Aorta (tissue), 5 donors: ENCODE measurements at places on chromosomes 11 and 22. TPM values are rescaled to one million over a fixed set of nuclear protein-coding genes. Genes with fewer than 3 reads are reported as not detected.

C1QTNF4 gene
- 2.3 TPM for total RNA-seq

GRCh38 chr11:41954034-41954433 lies 494.6 kb upstream of the LRRC4C start:
- H3K4me3 ChIP-seq: no peak overlapping the region
- DNase-seq: no peak
- H3K27me3 ChIP-seq: no peaks in the 10 kb centered on the region
- H3K4me1 ChIP-seq: peaks cover 3% of the 10 kb centered on the region

GRCh38 chr11:61369372-61370348 lies 7.5 kb downstream of the TMEM138 start:
- no peaks in the 10 kb centered on the region for H3K4me1 ChIP-seq
- H3K27ac ChIP-seq: no peak overlapping the region
- H3K27me3 ChIP-seq: no peaks in the 10 kb centered on the region

NNMT gene
- total RNA-seq: 862 TPM

PDGFD gene
- 66.5 TPM for total RNA-seq

SYCE3 gene
- not detected for total RNA-seq

MYEOV gene
- not detected for total RNA-seq

GRCh38 chr11:10935015-10935559 lies 77.2 kb upstream of the ZBED5 start:
- H3K36me3 ChIP-seq: no peaks in the 10 kb centered on the region
- H3K27ac ChIP-seq: no peak overlapping the region
- H3K27me3 ChIP-seq: no peaks in the 10 kb centered on the region
- no peak for DNase-seq
- H3K4me1 ChIP-seq: no peaks in the 10 kb centered on the region

DNA sequence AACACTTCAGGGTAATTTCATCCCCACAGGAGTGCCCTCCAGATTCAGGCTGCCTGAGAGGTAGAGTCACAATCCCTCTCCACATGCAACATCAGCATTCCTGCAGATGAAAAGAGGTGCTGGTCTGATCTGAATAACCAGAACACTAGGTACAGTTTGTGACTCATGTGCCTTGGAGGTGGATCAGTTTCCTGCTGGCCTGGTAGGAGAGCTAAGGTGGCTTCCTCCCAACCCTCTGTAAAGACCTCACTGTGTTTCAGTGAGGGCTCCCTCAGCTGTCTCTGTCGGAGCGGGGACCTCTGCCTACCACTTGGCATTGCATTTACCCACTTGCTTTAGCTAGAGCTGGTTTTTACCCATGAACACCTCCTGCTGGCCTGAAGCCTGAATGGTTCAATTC lies 7.6 kb downstream of the OR9G1 start:
- DNase-seq: no peak
- no peak overlapping the region for H3K4me3 ChIP-seq
- no peaks in the 10 kb centered on the region for H3K4me1 ChIP-seq
- H3K36me3 ChIP-seq: no peaks in the 10 kb centered on the region
- no peak overlapping the region for H3K27ac ChIP-seq
- no peaks in the 10 kb centered on the region for H3K27me3 ChIP-seq

GRCh38 chr11:113113801-113114704 lies 152.8 kb downstream of the NCAM1 start:
- no peaks in the 10 kb centered on the region for H3K36me3 ChIP-seq
- DNase-seq: peak; percentile 65
- H3K27ac ChIP-seq: peak overlapping the region; percentile 93
- peaks cover 7% of the 10 kb centered on the region for H3K4me1 ChIP-seq
- peak overlapping the region; percentile 5 for H3K4me3 ChIP-seq

- H3K36me3 ChIP-seq: no peaks in the 10 kb centered on the region
- H3K4me1 ChIP-seq: no peaks in the 10 kb centered on the region
- no peaks in the 10 kb centered on the region for H3K27me3 ChIP-seq
- DNase-seq: no peak
- H3K4me3 ChIP-seq: no peak overlapping the region
Measured at GRCh38 chr11:95485115-95485900, 254.3 kb upstream of the SESN3 start.

C11orf52 gene
- 5.2 TPM for total RNA-seq

LIF gene
- total RNA-seq: 6.6 TPM

APOL6 gene
- 12.4 TPM for total RNA-seq

DNA sequence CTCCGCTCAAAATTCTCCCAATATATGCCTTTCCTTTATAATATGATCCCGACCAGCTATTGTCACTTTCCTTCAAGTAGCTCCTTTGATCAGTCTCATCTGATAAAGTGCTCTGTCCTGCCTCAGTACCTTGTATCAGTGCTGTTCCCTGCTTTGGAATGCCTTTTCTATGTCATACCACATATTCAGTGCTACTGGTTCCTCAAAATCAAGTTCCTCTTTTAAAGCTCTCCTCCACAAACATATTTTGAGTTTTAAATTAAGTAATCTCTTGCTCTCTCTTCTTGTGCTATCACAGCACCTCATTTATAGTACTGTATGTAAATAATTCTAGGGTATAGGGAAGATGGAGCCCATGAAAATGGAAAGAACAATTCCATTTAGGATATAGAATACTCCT lies 137.1 kb upstream of the CTSC start:
- no peaks in the 10 kb centered on the region for H3K27me3 ChIP-seq
- no peak overlapping the region for H3K4me3 ChIP-seq
- no peak for DNase-seq
- peaks cover 6% of the 10 kb centered on the region for H3K4me1 ChIP-seq
- no peak overlapping the region for H3K27ac ChIP-seq

MFRP gene
- not detected for total RNA-seq

- no peak for DNase-seq
- H3K4me3 ChIP-seq: no peak overlapping the region
- no peaks in the 10 kb centered on the region for H3K36me3 ChIP-seq
- no peak overlapping the region for H3K27ac ChIP-seq
Measured at GRCh38 chr11:19929655-19930054, 217.0 kb downstream of the NAV2 start.

DNA sequence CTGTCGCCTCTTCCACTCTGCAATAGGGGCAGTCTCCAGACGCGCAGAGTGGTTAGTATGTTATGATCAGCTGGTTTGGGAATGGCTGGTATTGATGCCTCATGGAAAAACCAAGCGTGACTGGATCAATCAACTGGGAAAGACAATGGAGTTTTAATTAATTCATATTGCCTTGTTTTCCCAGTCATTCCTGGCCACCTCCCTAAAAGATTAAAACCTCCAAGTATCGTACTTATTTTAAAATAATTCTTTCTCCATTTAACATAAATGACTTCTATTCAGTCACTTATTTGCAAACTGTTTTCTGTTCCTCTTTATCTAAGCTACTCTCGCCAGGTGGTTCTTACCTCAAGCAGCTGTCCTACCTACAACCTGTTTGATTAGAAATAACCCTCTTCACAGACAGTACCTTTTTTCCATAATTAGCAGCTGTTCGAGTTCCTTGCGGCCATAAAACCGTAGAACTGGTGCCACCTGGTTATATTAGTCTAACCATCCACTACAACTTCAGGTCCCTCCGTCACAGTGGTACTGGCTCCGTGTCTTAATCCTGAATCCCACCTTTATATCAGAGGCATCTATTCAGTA lies 898 bp downstream of the ZNF215 start:
- no peaks in the 10 kb centered on the region for H3K36me3 ChIP-seq
- peaks cover 4% of the 10 kb centered on the region for H3K4me1 ChIP-seq

DNA sequence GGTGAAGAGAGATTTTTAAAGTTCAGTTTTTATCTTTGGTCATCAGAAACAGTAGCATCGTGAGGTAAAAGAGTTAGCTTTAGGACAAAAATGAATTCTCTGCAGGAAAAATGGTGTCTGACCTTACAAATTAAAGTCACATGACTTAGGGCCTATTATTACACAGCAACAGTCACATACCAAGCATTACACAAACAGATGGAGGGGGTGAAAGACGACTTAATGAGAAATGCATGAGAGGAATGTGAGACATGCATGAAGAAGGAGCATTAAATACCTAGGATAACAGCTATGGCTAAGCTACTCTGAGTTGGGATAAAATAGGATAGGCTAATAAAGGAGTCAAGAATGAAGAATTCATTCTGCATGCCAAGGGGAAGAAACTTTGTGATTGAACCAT lies 77.5 kb downstream of the BLID start:
- no peaks in the 10 kb centered on the region for H3K36me3 ChIP-seq
- no peak overlapping the region for H3K27ac ChIP-seq
- no peaks in the 10 kb centered on the region for H3K27me3 ChIP-seq
- H3K4me1 ChIP-seq: peaks cover 3% of the 10 kb centered on the region
- DNase-seq: no peak

GRCh38 chr22:33476716-33477115 lies 418.5 kb upstream of the SYN3 start:
- H3K4me1 ChIP-seq: no peaks in the 10 kb centered on the region
- no peaks in the 10 kb centered on the region for H3K36me3 ChIP-seq
- no peak overlapping the region for H3K4me3 ChIP-seq

APLNR gene
- 27.7 TPM for total RNA-seq

DNA sequence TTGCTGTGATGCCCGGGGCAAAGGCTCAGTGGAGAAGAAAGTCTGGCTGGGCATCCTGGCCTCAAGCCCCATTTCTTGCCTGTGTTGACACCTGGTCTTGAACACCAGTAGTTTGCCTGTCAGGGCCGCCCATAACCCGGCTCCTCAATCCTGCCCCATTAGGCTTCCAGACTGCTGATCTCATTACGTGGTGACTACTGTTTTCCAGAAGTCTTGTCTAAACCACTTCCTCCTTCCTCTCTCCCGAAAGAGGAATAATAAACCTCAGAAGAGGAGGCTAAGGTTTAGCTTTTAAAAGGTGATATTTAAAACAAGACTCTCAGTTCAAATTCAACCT lies 97.7 kb downstream of the CD44 start:
- H3K4me3 ChIP-seq: no peak overlapping the region
- no peaks in the 10 kb centered on the region for H3K27me3 ChIP-seq
- H3K27ac ChIP-seq: no peak overlapping the region
- no peak for DNase-seq

GRCh38 chr11:18105802-18106574 lies at the start of gene SAAL1:
Gene SAAL1 (minus strand): TSS chr11:18106082. CDS start chr11:18106041, 41 bp downstream.
- H3K4me1 ChIP-seq: peaks cover 6% of the 10 kb centered on the region
- peak within 1 kb of the TSS; percentile 84 for H3K4me3 ChIP-seq
- DNase-seq: peak; percentile 89
- H3K27me3 ChIP-seq: no peaks in the 10 kb centered on the region
- H3K27ac ChIP-seq: no peak within 1 kb of the TSS

KIF18A gene
- total RNA-seq: 0.60 TPM

- H3K4me3 ChIP-seq: no peak overlapping the region
- H3K36me3 ChIP-seq: no peaks in the 10 kb centered on the region
- no peak for DNase-seq
- no peaks in the 10 kb centered on the region for H3K4me1 ChIP-seq
- no peak overlapping the region for H3K27ac ChIP-seq
Measured at GRCh38 chr11:43197379-43197778, 114.4 kb upstream of the API5 start.

HPX gene
- total RNA-seq: 3.0 TPM

SLC43A3 gene
- 59.7 TPM for total RNA-seq

DNA sequence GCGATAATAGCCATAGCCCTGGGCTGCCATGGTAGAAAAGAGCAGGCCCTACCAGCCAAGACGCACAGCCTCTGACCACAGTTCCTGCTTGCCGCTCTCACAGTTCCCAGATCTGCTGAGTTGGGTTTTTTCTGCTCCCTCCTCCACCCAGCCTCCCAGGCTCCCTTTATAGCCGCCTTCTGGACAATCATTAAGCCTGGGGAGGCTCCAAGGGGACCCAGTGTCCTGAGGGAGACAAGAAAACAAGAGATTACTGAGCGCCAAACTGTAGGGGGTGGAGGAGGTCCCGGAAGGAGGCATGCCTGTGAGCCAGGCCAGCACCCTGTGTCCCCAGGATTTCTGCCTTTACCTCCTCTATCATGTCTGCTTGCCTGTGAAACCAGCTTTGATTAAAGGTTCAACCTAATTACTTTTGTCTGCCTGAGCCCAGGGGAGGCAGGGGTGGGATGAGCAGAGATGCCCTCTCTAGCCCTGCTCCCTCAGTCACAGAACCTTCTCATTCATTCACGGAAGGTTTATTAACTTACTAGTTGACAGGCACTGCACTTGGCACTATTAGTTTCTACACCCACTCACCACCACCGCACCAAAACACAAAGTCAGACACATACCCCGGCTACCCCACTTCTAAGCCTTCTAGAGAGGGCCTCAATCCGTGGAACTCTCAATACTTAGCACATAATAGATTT lies 1.2 kb downstream of the SLC37A4 start:
- H3K4me1 ChIP-seq: no peaks in the 10 kb centered on the region
- no peak overlapping the region for H3K4me3 ChIP-seq
- DNase-seq: peak; percentile 60
- no peak overlapping the region for H3K27ac ChIP-seq

SLC17A6 gene
- not detected for total RNA-seq

NOX4 gene
- 46.1 TPM for total RNA-seq

DNA sequence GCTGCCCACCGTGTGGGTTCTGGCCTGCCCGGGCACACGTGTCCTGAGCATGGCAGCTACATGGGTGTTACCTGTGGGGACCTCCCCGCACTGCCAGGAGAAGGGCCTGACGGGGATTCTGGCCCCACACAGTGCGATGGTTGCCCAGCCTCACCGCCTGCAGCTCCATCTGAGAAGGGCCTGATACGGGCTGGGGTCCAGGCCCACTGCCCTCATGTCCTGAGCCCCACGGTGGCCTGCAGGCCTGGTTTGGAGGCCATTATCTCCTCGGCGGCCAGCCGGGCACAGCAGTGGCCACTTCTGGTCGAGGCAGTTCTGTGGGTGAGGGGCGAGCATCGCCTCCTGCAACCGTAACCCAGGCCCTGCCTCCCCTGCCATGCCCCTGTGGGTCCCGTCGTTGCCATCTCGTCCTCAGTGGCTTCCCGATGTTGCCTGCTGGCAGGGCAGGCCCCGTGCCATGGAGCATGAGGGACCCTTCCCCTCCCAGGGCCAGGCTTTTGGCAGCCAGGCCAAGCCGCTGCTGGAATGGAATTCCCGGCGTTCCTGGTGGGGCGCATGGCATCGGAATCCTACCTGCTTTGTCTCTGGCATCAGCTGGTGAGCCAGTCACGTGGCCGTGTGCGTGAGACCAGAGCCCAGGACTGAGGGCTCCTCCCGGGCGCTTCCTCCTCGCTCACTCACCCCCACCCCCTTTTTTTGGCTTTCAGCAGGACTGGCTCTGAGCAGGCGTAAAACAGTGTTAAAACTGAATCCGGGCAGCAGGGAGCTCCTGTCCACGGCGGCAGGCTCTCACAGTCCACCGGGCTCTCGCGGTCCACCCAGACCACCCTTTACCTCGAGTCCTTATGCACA lies 71.9 kb upstream of the PPARA start:
- no peaks in the 10 kb centered on the region for H3K27me3 ChIP-seq
- H3K4me3 ChIP-seq: no peak overlapping the region
- H3K36me3 ChIP-seq: no peaks in the 10 kb centered on the region
- H3K27ac ChIP-seq: peak overlapping the region; percentile 90
- peak; percentile 78 for DNase-seq

CEP164 gene
- 29.3 TPM for total RNA-seq

MDK gene
- 23.4 TPM for total RNA-seq

PANX2 gene
- 1.2 TPM for total RNA-seq

MIAT gene
- 1.6 TPM for total RNA-seq

ABCG4 gene
- total RNA-seq: 0.75 TPM

DEPDC5 gene
- total RNA-seq: 36.7 TPM

GRCh38 chr11:16893456-16894066 lies 120.7 kb downstream of the PLEKHA7 start:
- H3K4me3 ChIP-seq: no peak overlapping the region
- H3K4me1 ChIP-seq: no peaks in the 10 kb centered on the region
- H3K27ac ChIP-seq: no peak overlapping the region
- no peak for DNase-seq
- no peaks in the 10 kb centered on the region for H3K27me3 ChIP-seq

- no peak for DNase-seq
- H3K4me1 ChIP-seq: peaks cover 13% of the 10 kb centered on the region
- no peak overlapping the region for H3K4me3 ChIP-seq
- H3K36me3 ChIP-seq: no peaks in the 10 kb centered on the region
Measured at GRCh38 chr11:12435264-12435663, 57.9 kb downstream of the PARVA start.

AQP11 gene
- not detected for total RNA-seq
